Stimulated activated naive CD8-positive, alpha-beta T cell treated with anti-CD3 and anti-CD28 coated beads, Interleukin-15, Interleukin-2, amounts not matched to agents 100 U/mL and 50 U/mL, for 24 hours (primary cell): ENCODE measurements at places on chromosomes 7 and 10.

GRCh38 chr7:9100289-9100688 is 666.9 kb downstream of the NXPH1 start:
- no peak for DNase-seq

DNA sequence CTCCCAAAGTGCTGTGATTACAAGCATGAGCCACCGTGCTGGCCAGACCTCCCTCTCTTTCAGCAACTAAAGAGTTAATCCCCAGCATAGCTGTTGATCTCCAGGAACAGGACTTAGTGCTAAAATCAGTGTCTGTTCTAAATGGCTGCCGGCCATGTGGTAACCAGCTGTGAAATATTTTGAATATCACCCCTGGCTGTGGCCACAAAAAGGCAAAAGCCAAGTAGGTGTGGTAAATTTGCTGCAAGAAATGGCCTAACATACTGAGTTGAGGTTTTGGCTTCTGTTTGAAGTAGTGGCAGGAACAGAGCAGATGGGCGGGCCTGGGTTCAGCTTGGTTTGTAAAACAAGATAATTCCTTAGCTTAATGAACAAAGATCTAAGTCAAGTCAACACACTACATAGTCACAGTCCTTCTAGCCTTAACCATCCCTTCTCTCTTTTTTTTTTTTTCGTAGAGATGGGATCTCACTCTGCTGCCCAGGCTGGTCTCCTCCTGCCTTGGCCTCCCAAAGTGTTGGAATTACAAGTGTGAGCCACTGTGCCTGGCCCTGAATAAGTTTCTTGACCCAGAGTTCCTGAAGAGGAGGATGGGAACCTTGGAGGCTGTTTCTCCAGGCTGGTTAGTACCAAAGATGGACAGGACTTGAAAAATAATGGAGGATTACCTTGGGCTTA is 22.7 kb upstream of the AGFG2 start:
- peak; percentile 21 for DNase-seq

DNA sequence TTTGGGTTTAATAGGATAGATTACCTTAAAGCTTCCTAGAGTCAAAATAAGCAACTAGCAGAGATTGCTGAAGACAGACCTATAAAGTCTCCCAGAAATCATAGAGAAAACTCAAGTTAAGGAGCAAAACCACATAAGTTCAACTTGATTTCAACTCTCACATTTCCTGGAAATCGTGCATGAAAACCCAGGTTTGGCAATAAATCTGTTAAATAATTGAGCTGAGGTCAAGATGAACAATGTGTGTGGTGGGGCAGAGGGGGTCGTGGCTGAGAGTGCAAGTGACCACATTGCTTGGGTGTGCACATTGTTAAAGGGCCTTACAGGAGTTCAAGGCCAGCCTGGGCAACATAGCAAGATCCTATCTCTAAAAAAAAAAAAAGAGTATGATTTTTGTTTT is 636.5 kb downstream of the GALNT17 start:
- no peak for DNase-seq

DNA sequence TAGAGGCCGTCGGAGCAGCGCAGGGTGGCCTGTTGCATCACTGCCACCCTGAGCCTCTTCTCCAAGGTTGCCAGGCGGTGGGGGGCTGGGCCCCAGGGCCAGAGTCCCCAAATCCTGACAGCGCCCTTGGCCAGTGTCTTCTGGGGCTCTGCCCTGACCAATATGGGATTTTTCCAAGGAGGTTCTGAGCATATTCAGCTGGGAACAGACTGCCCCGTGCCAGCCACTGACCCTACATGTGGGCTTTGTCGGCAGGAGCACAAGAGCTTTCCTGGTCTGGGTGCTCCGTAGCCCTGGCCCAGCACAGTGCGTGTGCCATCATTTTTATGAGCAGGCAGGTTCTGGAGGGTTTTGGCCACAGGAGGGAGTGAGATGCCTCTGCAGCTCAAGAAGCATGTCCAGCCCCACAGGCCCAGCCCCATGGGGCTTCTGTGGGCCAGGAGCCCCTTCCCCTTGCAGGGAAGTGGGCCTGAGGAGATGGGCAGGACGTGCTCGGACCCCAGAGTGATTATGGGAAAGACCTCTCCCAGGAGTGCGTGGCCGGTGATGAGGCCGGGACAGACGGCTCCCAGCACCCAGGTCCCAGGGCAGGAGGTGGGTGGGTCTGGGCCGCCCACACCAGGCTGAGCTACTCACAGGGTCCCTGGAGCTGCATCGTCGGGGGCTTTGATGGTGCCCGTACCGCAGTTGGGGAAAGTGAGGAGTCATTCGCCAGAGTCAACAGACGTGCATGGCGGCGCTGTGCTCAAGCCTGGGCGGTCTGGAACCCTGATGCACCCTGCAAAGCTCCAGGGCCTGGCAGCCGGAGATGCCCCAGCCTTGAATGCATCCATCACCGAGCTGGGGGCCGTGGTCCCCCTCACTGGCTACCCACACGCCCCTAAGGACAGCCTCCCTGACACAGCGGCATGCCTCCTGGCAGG is 66.6 kb downstream of the PWWP2B start:
- no peak for DNase-seq

- DNase-seq, result no peak
Observed at GRCh38 chr7:137681657-137682562, 164.9 kb downstream of the DGKI start.

GRCh38 chr10:5038733-5039132 is 35.1 kb upstream of the AKR1C2 start:
- DNase-seq, result no peak

- DNase-seq, result no peak
Observed at GRCh38 chr10:88082806-88083596, 219.6 kb downstream of the PTEN start.

DNA sequence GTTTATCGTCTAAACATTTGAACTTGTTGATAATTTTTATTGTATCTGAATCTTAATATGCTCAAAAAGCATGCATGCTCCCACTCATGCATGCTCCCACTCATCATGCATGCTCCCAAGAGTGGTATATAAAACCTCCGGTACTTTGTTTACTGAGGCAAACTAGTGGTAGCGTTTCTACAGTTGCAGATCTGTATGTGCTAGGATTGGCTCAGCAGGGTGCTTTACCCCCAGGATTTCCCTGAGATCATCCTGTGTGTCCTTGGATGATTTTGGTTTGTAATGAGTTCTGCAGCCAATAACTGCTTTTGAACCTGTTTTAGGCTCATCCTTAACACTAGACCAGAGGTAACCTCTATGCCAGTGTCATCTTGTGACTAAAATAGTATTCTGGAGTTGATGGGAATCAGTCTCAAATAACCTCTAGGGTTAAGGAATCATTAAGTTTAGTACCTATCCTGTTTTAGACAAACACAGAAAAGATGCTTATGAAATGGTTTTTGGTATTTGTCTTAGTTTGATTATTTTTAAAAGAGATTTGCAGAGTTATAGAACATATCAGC is 40.4 kb downstream of the PHTF2 start:
- DNase-seq, result no peak

- DNase-seq, result no peak
Observed at GRCh38 chr7:25765110-25765655, 386.8 kb upstream of the NFE2L3 start.

- DNase-seq, result no peak
Observed at GRCh38 chr7:142185069-142185468, 72.8 kb downstream of the PRSS58 start.

- DNase-seq, result no peak
Observed at GRCh38 chr7:70645876-70646351, 486.0 kb upstream of the GALNT17 start.

GRCh38 chr7:131522325-131522930 is 34.0 kb downstream of the PODXL start:
- no peak for DNase-seq

DNA sequence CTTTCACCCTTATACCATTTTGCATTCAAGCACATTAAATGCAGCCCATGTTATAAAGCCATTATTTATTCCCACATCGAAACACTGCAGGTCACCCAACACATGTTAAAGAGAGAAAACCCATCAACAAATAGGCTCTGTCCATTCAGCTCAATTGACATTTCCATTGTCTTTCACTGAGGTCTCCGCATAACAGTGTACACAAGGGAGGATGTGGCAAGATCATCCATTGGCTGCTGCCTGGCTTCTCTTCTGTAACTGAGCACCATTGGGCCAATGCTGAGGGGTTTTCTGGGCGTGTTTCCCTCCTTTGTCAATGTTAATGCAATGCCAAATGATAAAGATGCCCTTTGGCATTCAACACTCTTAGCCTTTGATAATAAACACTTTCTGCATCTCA is 278.1 kb upstream of the SP4 start:
- DNase-seq, result no peak

DNA sequence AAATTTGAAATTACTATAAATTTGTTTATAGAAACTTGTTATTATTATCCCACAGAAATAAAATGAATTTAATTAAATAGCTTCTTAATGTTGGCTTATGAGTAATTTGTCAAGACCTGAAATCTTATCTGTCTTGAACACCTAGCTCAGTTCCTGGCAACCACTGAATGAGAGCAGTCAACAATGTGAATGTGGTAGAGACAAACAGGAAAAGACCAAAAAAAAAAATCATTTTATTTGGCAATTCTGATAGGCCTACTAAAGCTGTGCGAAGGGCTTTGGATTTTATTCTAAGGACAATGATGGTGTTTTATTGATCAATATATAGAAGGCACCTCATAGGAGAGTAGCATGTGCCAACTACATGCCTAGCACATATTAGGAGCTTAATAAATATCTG is 127.8 kb upstream of the RSU1 start:
- no peak for DNase-seq

DNA sequence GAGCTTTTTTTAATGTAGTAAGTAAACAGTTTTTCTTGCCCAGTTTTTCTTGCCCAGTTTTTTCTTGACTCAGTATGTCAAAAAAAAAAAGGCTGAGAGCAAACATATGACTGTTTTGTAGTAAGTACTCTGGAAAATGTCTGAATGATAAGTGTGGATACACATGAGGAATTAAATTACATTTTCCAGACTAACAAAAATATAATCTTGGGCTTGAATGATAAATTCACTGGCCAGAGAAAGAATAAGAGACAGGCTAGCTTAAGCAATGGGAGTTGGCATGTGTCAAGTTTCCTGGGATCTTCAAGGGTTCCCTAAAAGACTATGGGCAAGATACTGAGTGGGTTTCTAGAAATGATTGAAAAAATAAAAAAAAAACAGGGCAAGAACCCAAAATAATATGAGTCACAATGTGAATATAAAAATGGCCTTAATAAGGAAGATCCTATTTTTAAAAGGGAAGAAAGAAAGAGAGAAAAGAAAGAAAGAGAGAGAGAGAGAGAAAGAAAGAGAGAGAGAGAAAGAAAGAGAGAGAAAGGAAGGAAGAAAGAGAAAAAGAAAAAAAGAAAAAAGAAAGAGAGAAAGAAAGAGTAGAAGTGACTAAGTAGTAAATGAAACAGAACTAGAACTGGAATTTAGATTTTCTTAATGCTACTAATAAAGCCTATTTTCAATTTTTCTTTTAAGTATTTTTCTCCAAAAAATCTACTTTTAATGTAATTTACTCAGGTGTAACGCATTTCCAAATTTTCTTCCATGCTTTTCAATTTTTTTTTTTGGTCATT is 60.2 kb downstream of the TFPI2 start:
- DNase-seq, result no peak

- no peak for DNase-seq
Observed at GRCh38 chr7:129431911-129432643, 2.2 kb upstream of the STRIP2 start.

DNA sequence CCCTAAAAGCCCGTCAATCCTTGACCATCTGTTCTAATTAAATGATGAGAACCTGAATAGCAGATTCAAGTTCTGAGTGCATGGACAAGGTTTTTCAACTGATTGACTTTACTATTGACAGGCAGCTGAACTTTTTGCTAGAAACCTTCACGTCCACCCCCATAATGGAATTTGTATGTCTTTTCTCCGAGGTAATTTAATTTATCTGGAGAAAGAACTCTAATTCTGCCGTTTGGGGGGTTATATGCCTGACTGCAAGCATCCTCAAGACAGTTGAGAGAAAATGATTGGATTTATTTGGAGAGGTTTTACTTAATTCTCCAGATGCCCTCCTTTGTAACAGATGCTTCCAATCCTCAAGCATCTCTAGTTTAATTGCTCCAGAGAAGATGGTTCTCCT is 1053.4 kb upstream of the AUTS2 start:
- DNase-seq, result no peak

DNA sequence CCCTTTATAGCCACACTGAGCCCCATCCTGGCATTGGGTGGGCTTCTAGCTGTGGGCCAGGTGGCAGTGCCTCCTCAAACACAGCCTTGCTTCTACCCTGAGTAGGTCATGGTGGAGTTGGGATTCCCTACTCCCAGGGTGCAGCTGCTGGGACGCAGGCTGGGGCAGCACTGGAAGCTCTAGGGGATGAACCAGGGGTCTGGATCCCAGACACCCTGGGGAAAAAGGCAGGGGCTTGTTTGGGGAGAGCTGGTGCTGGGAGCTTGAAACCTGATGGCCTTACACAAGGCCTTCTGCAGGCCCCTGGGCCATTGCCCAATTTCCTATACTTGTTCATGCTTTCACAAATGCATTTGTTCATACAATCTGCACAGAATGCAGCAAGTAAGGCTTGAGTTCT is 103.7 kb upstream of the CTBP2 start:
- DNase-seq, result no peak

- no peak for DNase-seq
Observed at GRCh38 chr7:75938921-75939320, 24.0 kb downstream of the POR start.

DNA sequence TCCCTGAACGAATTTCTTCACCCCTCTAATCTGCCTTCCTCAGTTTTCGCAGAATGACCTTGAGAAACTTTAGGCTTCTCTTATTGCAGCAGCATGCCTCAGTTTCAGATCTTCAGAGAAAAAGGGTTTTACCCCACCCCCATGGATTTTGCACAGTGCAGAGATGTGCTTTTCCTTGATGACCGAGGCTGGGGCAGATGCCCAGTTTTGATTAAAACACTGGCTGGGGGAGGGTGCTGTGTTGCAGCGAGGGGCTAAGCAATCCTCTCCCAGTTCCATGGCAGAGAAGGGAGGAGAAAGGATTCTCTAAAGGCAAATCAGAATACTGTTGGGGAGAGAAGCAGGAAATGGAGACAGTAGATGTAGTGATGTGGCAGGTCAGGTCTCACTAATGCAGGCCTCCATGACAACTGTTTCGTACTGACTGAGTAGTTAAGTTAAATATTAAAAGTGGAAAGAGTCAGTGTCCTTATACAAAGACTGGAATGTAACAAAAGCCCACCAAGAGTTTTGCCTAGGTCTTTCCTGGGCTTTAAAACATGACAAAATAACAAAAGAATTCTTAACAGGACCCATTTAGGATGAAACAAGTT is 50.8 kb upstream of the PDZD8 start:
- DNase-seq, result no peak

DNA sequence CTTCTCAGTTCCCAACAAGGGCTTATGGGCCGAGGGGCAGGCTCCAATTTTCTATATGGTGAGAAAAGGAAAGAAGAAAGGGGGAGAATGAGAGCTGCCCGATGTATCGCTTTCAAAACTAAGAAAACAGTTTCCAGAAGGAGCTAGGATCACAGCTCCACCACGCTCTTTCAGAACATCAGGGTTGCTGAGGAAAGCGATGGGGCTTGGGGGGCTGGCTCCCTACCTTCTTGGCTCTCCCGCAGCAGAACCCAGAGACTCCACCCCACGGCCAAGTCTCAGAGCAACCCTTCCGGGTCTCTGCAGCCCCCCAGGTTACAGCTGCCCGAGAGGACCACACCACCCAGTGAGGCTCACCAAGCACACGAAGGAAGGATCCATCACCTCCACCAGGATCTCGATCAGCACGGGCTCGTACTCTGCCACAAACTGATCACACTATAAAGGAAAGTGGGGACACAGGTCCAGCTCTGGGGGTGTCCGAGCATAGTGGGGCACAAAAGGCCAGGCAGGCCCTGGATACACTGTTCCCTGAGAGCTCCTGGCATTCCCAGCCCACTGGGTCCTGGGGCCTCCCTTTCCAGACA is 32.3 kb downstream of the PSAP start:
- no peak for DNase-seq
